ENCODE measurements at places on chromosomes 2 and 18. TPM values are rescaled to one million over a fixed set of nuclear protein-coding genes. Genes with fewer than 3 reads are reported as not detected.

CHRND gene
- polyA plus RNA-seq, result not detected

IGFBP5 gene
- polyA plus RNA-seq, result 108 TPM

CENPA gene
- polyA plus RNA-seq, result 0.25 TPM

USP14 gene
- polyA plus RNA-seq, result 42.9 TPM

GRCh38 chr2:98175811-98176210, 88.8 kb downstream of the VWA3B start:
- no peak for DNase-seq

DNA sequence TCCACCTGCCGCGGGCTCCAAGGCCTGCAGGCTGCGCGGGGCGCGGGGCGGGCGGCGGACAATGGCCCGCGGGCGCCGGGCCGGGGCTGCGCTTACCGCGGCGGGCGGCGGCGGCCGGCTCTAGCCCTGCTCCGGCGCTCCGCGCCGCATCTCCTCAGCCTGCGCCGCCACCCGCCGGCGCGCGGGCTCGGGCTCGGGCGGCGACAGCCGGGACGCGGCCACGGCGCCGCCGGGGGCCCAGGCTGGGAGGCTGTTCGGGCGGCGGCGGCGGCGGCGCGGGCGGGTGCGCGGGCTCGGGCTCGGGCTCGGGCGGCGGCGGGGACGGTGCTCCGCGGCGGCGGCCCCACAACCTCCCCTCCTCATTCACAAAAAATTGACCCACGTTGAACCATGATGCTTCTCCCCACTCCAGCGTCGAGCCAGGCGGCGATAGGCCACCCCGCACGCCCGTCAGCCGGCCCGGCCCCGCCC, at the start of gene HDAC4:
Gene HDAC4, minus strand, starts transcription at position 425 of the 471 bp plus-strand sequence. CDS start 48,321 bp downstream, outside the sequence.
- no peak for DNase-seq

FNDC4 gene
- polyA plus RNA-seq, result 2.0 TPM

DHRS9 gene
- 1.7 TPM for polyA plus RNA-seq

GRCh38 chr2:158047156-158047611, 54.5 kb upstream of the UPP2 start:
- DNase-seq, result no peak

DNA sequence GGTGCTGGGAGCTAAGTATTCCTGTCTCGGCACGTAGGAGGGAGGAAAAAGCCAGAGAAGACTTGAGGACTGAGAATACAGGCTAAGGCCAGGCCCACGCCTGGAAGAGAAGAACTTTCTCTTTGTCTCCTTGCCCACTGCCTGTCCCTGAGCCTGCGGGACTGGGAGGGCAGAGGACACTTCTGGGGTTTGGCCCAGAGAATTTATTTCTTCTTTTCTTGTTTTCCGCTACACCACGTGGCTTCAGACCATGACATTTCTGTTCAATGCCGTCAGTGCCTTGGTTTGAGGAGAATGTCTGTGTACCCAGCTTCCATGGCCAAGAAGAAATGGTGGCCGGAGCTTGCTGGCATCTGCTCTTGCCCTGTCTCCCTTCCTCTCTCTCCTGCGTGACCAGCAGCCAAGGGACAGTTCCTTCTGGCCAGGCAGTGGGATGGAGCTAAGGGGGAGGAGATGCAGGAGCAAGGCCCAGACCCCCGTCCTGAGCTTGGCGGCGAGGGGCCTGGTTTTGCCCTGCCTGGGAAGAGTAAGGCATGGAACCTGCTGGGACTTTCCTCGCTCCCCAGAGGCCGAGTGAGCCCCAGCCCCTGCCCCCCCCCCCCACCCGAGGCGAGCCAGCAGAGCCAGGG, 140.3 kb downstream of the KLHL29 start:
- DNase-seq, result no peak

DNA sequence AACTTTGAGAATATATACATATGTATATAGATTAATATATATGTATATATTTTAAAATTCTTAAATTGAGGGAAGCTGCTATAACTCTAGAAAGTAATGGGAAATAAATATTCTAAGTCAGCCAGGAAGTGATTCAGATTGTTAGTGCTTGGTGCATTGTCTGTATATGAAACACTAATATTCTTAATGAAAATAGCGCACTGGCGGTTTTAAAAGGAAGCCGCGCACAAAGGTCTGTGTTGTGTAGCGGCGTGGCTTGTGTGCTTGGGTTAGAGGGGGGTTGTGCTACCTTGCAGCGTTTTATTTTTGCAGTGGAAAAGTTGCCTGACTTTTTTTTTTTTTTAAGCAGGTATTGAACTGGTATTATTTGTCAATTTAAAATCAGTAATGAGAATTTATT, 11.3 kb downstream of the TSHZ1 start:
- DNase-seq, result no peak

LIMS3 gene
- polyA plus RNA-seq, result 0.61 TPM

ANKRD23 gene
- 26.7 TPM for polyA plus RNA-seq

- DNase-seq, result no peak
These were observed 28.1 kb upstream of the RASGRP3 start for GRCh38 chr2:33448220-33448899.

DNA sequence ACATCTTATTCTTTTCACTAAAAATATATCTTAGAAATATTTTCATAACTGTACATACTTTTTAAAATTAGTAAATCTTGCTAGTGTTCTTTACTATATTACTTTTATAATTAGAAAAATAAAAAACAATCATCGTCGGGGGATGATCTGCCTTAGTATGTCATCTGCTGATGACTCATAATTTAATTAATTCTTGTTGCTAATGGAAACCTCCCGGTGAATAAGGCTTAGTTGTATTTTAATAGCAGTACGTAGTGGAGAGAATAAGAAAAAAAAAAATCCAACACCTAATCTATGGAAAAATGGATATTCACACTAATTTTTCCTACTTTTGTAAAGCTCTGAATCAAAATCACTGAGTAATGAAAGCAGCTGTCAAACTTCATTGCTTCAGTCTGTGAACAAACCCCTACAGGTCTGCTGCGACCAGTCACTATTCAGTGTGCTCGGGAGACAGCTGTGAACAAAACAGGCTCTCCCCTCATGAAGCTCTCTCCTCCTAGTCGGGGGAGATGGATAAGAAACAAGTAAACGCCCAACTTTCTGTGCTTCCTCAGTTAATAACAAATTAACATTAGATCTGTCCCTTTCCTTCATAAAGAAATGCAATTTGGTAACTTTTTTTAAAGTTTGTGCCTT, 97.4 kb upstream of the UPP2 start:
- DNase-seq, result no peak

ABCG8 gene
- not detected for polyA plus RNA-seq

LYPD6 gene
- 0.04 TPM for polyA plus RNA-seq

- no peak for DNase-seq
These were observed 42.7 kb downstream of the SFXN5 start for GRCh38 chr2:73028841-73029240.

- no peak for DNase-seq
These were observed 206.1 kb upstream of the SETBP1 start for GRCh38 chr18:44474591-44474990.

SULT1C2 gene
- 1.1 TPM for polyA plus RNA-seq

GRCh38 chr2:196963043-196963442, 36.5 kb upstream of the PGAP1 start:
- DNase-seq, result no peak

GRCh38 chr18:61803393-61803792, 89.4 kb downstream of the RNF152 start:
- DNase-seq, result no peak

EGR4 gene
- polyA plus RNA-seq, result not detected

VPS4B gene
- 13.1 TPM for polyA plus RNA-seq

DNA sequence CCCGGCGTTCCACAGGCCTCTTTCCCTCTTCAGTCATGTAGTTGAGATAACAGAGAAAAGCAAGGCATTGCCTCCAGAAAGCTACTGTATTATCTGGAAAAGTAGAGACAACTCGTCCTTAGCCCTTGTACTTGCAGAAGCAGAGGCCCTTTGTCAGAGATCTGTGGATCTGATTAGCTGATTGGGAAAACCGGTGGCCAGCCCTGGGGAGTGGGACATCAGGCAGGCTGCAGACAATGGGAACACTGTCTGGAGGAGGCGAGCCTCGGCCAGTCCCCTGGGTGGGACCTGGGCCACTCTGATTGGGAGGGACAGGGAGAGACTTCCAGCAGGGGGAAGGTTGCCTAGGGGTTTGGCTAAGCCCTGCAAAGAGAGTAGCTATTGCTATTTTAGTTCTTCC, 1.2 kb upstream of the MC2R start:
- no peak for DNase-seq

HNMT gene
- polyA plus RNA-seq, result 4.5 TPM

DNA sequence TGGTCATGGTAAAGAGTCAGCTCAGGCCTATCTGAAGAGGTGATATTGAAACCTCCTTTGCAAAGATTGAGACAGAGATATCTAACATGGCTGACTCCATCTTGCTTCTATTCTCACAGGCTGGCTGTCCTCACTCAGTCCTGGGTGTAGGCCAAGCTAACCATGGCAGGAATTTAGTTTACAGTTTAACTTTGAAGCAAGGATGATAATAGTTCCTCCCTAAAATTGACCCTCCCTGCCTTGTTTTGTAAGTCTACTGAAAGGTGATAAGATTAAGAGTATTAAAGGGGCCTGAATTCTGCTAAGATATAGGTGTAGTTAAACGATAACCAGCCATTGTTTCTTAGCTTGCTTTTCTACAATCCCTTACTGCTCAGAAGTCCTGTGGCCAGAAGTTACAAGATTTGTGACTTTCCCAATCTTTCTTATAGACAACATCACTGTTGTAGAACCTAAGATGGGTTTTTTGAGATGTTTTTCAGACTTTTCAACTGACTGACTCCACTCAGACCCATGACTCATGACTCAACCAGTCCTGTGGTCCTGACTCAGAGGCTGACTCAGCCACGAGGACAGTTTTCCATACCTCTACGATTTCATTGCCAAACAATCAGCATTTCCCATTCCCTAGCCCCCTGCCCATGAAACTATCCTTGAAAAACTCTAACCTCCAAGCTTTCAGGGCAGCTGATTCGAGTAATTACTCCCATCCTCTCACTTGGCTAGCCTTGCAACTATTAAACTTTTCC, 195.7 kb upstream of the SESTD1 start:
- no peak for DNase-seq

CSRNP3 gene
- 1.6 TPM for polyA plus RNA-seq

- DNase-seq, result no peak
These were observed 328.9 kb upstream of the CHAC2 start for GRCh38 chr2:53438692-53439091.

DCDC2C gene
- polyA plus RNA-seq, result not detected

GRCh38 chr2:178076130-178076529, 3.6 kb upstream of the PDE11A start:
- DNase-seq, result no peak

- DNase-seq, result no peak
These were observed 450.9 kb upstream of the HS6ST1 start for GRCh38 chr2:128769457-128770142.
